ENCODE measurements at places on chromosomes 2 and 18.

DNA sequence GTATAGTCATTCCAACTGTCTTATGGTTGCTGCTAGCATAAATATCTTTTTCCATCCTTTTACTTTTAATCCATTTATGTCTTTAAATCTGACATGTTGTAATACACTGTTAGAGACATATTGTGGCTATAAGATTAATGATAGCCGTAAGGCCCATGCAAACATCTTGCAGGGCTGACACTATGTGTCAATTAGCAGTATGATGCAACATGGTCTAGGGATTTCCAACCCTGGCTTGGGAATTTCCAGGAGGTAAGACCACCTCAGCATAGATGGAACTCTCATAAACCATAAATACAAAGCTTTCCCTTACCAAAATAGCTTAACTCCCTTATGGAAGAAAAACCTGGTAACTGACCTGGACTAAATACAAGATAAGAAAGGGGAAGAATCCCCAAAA lies 16.5 kb downstream of the SCLY start:
- DNase-seq: no peak

- DNase-seq: no peak
Measured at GRCh38 chr2:111640480-111640879, 243.5 kb downstream of the ANAPC1 start.

DNA sequence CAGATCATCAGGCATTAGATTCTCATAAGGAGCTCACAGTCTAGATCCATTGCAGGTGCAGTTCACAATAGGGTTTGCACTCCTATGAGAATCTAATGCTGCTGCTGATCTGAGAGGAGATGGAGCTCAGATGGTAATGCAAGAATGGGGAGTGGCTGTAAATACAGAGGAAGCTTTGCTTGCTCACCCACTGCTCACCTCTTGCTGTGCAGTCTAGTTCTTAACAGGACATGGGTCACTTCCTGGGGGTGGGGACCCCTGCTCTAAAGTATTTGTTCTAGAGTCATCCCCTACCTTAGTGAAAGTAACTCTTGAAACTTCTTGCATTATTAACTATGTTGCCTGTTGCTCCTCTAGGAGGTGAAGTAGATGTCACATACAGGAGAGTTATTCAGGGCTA lies 171.3 kb upstream of the PARD3B start:
- DNase-seq: no peak

DNA sequence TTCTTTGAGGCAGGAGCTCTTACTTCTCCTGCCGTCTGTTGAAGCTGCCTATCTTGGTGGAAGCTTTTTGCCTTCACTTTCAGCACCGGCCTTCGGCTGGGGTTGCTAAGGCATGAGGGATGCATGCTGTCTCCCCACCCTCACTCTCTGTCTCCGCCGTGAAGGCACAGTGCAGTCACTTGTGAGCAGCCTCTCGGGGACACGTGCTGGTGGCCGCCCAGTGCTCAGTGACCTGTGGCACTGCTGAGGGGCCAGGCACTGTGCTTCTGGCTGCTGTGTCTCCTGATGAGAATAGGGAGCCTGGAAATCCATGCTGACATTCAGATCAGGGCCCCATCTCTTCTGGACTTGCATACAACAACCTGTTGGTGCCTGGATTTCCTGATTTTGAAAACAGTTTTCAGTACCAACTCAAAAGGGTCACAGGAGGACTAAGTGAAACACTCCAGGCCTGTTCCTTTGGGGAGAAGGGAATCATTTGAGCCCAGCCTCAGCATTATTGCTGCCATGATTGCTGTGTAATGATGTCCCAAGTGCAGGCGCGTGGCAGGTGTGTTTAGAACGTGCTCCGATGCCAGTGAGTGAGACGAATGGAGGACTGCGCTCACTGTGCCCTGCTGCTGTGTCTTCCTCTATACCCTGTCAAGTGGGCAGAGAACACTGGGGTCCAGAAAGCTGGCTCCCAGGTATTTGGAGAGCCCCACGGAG lies 218.1 kb downstream of the SEPTIN10 start:
- DNase-seq: no peak

DNA sequence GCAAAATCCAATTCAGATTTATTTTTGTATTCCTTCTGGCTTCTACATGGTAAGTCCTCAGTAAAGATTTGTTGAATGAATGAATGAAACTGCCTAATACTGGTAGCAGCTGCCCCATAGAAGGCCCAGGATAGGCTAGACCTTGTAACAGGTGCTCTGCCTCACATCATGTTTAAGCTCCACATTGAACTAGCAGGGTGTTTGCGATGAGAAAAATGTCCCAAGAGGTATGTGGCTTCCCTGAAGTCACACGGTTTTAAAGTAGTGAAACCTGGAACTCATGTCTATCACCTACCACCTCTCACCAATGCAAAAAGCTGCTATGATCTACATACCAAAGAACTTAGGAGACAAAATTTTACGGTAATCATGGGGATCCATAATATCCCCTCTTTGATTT lies 765 bp upstream of the LHCGR start:
- no peak for DNase-seq

DNA sequence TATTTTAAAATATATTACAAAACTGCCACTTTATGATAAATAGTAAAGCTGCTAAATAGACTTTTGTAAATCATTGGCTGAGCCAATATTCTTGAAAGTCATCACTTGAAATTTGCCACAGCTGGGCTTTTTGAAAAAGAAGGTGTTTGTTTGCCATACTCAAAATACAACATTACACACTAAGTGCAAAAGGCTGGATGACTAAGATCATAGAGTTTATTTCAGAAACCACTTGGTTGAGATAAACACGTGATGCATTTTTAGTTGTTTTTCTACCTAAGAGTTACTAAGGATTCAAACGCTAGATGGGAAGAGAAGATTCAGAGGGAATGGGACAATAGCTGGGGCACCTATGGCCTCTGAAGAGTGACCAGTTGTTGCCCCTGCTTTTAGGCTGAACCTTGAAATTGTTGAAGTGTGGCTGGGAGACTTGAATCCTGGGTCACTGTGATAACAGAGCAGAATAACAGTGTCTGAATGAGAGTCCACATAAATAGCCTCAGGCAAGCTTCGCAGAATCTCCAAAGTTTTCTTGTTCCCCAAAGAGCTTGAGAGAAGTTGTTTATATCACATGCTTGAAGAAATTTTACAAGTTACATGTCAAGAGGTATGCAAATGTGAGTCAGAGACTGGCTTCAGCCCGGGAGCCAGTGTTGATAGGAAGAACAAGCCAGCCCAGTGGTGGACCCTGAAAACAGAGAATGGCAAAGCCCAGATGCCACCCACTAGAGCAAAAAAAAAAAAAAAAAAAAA lies 409.8 kb downstream of the GPD2 start:
- peak; percentile 6 for DNase-seq

- no peak for DNase-seq
Measured at GRCh38 chr2:20067992-20068584, 16.7 kb upstream of the LAPTM4A start.

- no peak for DNase-seq
Measured at GRCh38 chr2:112658839-112659667, 13.3 kb downstream of the SLC20A1 start.

DNA sequence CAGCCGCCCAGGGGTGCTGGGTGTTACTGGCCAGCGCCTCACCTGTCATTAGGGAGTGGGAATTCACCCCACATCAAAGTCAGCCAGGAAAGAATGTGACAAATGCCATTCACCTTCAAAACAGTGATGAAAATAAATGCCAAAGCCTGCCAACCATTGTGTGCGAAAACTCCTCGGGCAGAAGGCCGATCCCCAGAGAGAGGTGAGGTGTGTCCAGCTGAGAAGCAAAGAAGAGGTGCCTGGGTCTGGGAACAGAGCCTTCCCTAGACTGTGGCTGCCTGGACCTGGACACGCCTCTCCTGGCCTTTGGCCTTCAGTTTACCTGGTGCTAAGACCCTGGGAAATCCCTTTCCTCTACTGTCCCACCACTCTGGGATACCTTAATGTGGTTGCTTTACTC lies 142.7 kb downstream of the CYP26B1 start:
- DNase-seq: no peak

DNA sequence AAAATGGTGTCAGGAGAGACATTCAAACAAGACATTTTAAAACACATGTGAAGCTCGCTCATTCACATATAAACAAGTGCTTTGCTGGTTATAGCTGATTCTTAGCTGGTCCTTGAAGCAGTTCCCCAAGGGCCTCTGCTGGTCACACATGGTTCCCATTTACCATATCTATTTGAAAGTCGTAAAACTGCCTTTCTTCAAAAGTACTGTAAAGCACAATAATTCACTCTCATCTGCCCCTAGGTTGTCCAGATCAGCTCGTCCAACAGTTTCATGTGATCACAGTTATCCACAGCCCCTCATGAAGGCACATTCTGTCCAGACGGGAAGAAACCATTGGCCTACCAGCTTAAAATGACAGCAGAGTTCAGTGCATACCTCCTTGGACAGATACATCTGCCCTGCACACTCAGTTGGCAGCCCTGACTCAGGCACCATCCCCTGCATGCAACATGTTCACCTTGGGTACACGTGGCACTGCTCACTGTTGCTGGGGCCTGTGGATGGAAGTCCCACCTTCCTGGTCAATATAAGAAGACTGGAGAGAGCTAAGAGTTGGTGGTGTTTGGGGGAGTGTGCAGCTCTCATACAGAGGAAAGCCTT lies 108.0 kb upstream of the HAAO start:
- no peak for DNase-seq

DNA sequence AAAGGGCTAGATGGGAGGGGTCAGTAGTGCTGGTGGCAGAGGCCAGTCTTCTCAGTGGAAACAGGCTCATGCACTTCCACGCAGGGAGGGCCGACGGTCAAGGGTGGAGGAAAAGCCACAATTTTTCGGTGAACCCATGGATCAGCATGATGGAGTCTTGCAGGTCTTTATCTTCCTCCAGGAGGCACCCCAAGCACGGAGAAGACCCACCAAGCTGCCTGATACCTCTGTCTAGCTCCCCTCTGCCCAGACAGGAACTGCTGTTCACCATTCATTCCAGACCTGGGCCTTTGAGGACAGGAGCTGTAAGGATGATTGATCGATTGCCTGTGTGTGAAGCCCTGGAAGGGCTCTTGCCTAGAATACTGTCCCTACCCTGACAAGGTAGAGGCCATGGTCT lies 2.8 kb upstream of the LRRFIP1 start:
- no peak for DNase-seq

GRCh38 chr2:86081724-86082123 lies 24.0 kb downstream of the POLR1A start:
- DNase-seq: no peak

GRCh38 chr2:230129343-230129742 lies 60.6 kb upstream of the SLC16A14 start:
- no peak for DNase-seq

All from NCI-H526 (cell line).